Inflammatory macrophage treated with lipopolysaccharide for 1 hour (primary cell): ENCODE measurements at places on chromosomes 5 and 9.

DNA sequence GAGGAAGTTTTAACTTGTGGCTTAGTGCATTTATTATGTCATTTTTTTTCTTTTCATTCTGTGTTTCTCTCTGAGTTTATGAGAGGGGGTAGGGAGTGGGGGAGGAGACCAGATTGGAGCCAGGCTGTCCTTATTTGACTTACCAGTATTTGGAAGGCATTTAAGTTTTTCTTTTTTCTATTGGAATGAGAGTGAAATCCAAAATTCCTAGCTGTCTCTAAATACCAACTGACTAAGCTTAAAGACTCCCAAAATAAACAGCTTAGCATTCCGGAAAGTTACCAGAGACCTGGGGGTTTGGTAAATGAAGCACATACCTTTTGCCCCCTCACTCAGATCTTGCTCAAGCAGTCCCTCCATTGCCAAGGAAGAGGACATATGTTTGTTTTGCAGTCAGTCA is 581.9 kb upstream of the BRINP1 start:
- DNase-seq, result no peak

DNA sequence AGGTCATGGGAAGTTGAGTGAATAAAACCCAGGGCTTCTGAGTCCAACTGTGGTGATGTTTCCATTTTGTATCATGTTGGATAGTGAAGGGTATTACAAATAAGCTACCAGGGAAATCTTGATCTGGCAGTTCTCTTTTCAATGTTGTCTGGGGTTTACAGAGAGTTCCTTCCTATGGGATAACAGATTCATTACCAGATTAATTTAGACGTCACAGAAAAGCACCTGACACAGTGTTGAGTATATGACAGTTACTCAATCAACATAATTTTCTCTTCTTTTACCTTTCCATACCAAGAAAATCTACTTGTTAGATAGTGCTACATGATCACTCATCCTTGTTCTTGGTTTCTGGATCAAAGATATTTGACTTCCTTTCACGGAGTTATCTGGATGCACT is 270.9 kb downstream of the ACTL7B start:
- DNase-seq, result no peak

- no peak for DNase-seq
Observed at GRCh38 chr9:122145592-122145863, 14.1 kb downstream of the NDUFA8 start.

DNA sequence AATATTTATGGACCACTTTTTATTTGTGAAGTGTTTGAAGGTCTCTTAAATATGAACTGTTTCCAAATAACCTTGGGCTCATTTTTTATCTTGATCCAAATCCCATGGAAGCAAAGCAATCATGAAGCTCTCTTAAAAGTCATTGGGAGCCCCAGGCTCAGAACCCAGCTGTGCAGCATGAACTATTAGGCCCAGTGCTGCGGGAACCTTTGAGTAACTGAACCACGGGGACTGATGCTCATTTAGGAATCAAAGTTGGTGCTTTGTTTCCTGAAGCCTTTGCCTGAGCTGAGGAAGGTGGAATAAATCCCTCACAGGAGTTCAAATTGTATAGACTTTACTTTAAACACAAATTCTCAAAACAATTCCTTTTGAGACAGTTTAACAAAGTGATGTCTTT is 27.8 kb downstream of the MAT2B start:
- DNase-seq, result no peak

GRCh38 chr9:114048533-114049415 is 29.3 kb downstream of the AMBP start:
- no peak for DNase-seq

DNA sequence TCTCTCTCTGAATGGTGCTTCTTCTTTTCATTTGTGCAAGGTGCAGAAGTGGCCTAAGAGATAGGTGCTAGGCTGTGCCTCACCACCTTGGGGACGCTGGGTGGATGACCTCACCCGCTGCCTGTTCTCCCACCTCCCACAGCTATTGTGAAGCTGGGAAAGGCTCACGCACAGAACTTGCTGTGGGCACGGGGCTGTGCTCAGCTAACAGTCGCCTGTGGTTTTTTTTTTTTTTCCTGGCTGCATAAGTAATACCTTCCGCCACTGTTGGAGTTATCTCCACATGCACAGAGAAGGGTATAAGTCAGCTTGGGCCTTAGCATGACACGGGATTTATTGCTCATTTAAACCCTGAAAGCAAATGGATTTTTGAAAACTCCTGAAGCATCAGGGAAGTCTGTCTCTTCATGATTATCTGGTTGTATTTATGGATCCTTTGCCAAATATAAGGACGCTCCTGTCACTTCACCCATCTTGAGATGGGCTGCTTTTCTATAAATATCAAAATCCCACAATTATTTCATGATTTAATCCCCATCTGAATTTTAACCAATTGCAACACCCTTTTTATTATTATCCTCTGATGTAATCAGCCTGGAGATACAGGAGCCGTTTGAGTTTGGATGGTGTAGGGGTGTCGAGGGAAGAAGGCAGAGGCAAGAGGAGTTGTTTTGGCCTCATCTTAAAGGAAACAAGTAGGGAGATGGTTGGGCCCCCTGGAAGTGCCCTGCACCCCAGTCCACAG is 9.0 kb downstream of the DBH start:
- DNase-seq, result no peak

- no peak for DNase-seq
Observed at GRCh38 chr5:95759634-95760033, 28.5 kb downstream of the RHOBTB3 start.

DNA sequence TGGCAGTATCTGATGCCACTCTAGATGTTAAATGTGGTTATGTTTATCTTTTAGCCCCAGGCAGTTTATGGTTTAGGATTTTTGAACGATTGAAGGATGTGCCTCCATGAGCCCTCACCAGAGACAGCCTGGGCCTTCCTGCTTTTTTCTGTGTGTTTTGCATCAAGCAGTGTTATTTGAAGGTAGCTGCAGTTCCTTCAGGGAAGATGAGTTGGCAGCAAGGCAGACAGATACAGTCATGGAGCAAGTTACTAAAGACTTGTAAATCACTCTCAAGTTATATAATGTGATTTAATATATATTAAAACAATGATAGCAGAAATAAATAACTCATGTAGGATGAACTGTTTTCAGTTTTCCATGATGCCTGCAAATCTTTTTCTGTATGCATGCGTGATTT is 204.9 kb downstream of the CD180 start:
- DNase-seq, result no peak

GRCh38 chr9:136014924-136015633 is 53.9 kb upstream of the UBAC1 start:
- DNase-seq, result no peak

- no peak for DNase-seq
Observed at GRCh38 chr5:1447671-1448361, 2.6 kb upstream of the SLC6A3 start.

DNA sequence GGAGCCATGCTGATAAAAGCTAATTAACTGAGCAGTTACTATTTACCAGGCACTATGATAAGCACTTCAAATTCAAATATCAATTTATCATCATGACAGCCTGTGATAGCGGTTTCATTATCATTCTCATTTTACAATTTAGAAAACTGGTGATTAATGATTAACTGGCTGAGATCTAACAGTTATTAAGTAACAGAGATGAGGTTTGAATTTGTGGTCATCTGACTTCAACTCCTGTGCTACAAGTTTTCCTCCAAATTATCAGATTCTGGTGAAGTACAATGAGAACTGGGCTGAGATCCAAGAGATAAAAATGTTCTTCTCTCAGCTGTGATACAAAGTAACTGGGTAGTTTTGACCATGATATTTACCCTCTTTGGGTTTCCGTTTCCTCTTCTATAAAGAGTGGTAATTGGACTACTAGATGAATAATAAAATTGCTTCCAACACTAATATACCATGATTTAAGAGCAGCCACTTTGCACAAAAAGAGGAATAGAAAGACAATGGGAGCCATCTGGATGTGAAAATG is 74.5 kb upstream of the CCNG1 start:
- no peak for DNase-seq

- no peak for DNase-seq
Observed at GRCh38 chr9:107650321-107650720, 160.8 kb upstream of the KLF4 start.

DNA sequence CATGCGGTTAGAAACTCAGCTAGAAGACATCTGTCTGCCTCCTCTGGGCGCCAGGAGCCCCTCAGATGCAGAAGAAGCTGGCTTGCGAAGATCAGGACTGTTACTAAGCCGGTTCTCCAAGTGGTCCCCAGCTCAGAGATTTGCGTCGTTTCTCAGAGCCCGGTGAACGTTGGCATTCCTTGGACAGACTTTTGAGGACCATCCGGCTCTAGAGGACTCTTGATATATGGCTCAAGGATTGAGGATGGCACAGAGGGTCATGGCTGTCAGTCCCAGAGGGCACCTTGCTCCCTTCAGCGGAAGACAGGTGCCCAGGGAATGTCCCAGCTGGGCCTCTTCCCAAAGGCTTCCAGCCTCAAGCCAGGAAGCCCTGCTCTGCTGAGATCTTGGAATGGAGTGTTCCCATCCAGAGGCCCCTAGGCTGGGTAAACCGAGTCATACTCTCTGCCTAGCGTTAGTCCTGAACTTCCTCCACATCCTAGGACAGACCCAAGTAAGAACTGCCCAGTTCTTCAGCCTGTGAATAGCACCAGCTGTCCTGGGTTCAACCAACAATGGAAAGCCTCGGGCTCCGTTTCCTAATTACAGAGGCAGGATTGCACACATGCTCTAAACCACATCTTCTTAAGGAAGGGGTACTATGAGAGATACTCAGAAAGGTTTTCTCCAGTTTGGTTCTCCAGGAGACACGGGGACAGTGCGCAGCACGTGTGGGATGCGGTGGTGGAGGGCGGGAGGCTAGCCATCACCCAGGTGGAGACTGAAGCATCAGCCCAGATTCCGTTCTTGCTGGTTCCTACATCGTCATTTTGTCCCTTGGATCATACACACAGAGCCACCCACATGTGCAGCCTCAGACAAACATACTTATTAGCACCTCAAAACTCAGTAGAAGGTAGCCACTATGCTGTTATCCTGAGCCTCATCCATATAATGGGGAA is 51.4 kb downstream of the ZNF354C start:
- DNase-seq, result no peak

DNA sequence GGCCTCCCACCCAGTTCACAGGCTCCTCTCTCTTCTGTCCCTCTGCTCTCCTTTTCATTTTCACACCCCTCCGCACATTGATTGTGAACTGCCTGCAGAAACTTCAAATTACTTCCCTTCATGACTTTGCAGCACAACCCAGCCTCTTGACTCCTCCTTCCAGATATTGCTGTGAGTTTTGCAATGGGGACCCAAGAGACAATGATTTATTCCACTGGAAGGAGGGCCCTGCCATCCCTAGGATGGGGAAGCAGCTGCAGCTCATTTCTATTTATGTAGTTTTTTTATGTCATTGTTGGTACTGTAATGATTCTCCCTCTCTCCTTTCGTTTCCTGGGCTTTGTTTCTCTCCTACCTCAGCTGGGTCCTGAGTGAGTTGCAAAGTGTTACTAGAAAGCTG is 364.9 kb downstream of the ICE1 start:
- no peak for DNase-seq

DNA sequence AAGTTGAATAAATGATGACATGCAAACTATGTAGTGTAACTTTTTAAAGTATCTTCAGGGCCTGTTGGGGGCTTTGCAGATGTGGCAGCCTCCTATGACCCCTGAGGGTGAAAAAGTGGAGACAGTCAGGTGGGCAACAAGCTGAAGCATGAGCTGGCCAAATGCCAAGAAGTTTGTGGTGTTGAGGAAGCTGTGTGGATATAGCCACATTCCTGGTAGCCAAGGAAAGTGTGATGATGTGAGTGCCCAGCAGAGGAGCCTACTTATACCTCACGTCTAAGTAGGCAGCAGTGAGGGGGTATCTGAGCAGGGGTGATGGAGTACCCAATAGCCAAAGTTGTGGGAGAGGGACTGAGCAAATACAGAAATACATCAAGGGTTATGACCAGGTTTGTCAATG is 621.2 kb upstream of the CDH6 start:
- DNase-seq, result no peak

- DNase-seq, result no peak
Observed at GRCh38 chr9:124857533-124858162, 4.1 kb downstream of the RPL35 start.

DNA sequence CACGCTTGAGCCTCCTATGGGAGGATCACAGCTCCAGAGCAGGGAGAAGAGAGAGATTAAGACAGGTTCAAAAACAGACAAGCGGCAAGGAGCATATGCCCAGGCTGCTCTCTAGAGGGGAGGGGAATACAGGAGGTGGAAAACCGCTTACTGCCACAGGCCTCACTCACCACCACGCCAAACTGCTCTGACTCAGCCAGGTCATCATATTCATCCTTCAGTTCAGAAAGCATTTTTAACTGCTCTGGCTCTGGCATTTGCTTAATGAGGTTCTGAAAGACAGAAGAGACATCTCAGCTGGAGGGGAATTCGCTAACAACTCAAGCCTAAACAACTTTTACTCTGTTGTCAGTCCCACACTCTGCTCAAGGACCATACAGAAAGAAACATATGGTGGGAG is 40.1 kb downstream of the PCDHGC5 start:
- no peak for DNase-seq

GRCh38 chr5:95050708-95051107 is 234.2 kb downstream of the MCTP1 start:
- DNase-seq, result peak; percentile 40

GRCh38 chr5:176441921-176442323 is 6.3 kb upstream of the FAF2 start:
- no peak for DNase-seq

DNA sequence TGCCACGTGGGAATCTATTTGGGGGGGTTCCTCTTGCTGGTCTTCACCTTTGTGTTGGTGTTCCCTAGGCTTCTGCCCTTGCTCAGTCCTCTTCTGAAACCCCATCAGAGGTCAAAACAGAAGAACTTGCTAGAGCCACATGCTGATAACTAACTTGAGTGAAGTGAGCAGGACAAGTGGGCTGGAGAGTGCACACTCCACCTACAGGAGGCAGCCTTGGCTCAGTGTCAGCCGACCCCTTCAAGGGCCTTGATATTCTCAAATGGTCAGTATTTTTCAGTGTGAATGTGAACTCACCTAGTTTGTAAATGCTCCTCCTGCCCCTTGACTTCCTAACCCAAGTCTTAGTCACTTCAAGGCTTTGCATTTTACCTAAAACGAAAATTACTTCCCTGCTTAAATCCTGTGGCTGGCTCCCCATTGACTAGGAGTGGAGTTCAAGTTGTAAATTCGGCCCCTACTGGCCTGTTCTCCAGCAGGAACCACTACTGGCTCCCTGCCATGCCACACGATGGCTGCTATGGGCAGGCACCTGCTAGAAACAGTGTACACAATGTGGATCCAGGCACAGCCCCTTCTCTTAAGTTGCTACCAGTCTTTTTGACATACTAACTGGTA is 3.6 kb upstream of the SLC1A3 start:
- DNase-seq, result no peak

GRCh38 chr5:75623846-75624245 is 12.6 kb downstream of the ANKDD1B start:
- no peak for DNase-seq

GRCh38 chr9:106120071-106120470 is 425.7 kb downstream of the TMEM38B start:
- DNase-seq, result no peak

DNA sequence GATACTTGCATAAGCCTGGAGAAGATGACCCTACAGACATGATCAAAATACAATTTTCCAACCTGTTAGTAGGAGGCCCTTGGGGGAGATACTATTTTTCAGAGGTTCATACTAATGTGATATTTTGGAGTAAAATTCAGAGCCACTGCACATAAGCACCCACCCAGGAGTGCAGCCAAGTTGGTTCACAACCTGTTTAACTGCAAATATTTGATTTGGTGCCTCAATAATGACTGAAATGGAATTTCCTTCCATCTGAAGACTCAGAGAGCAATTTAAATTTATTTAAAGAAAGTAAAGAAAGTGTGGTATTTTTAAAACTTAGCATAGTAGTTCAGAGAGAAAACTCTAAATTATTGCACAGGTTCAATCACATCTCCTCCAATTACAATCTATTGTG is 77.5 kb upstream of the FBN2 start:
- no peak for DNase-seq
